SJCRH30 (cell line): ENCODE measurements at places on chromosomes 3 and 15.

GRCh38 chr3:166663194-166663593, 716.9 kb downstream of the ZBBX start:
- no peak for DNase-seq

DNA sequence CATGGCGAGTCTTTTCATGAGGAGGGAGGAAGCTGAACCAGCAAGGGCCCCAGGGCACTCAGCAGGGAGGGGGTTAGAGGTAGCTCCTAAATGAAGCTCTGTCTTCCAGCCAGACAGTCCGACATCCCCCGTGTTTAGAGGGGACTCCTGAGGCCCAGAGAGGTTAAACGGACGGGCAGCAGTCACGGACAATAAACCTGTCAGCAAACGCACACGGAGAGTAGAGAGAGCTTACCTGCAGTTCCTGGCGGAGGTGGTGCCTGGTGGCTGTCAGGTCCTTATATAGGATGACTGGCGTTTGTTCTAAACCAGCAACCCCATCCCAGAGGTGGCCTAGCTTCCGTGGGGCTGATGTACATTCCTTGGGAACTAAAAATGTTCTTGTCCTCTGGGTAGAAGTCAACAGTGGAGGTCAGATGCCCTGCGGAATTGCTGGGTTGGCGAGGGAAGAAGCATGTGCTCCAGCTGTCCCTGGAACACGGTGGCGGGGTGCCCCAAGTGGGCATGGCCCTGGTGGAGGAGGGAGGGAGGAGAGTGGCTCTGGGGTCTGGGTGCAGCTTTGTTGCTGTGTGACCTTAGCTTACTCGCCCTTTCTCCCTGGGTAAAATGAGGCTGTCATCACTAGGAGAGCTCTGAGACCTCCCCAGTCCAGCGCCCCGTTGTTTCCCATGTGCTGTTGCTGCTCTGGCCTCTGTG, 2.1 kb downstream of the GHRL start:
- no peak for DNase-seq

GRCh38 chr3:183734750-183735494, 37.3 kb downstream of the YEATS2 start:
- DNase-seq, result no peak

DNA sequence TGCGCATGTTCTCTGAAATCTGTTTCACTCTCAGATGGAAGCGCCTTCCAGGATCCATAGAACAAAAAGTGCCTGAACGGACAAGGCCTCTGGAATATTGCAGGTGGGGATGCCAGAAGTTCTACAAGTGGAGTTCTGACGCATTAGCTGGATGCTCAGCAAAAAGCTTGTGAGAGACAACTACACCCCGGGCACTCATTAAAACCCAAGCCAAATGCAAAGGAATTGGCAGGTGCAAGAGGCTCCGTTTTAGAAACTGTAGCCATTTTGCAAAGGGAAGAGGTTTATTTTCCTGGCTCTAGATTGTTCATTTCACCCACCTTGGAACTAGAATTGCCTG, 35.2 kb upstream of the SLC24A5 start:
- DNase-seq, result no peak

GRCh38 chr15:90138071-90138833, 36.0 kb upstream of the IDH2 start:
- DNase-seq, result no peak

- DNase-seq, result no peak
Observed at GRCh38 chr3:169542331-169542751, 121.2 kb downstream of the MECOM start.

- DNase-seq, result no peak
Observed at GRCh38 chr3:98778383-98778782, 15.2 kb downstream of the ST3GAL6 start.

- no peak for DNase-seq
Observed at GRCh38 chr3:5258526-5258925, 71.0 kb downstream of the EDEM1 start.

- DNase-seq, result no peak
Observed at GRCh38 chr3:42743204-42743995, 29.7 kb downstream of the CCDC13 start.

DNA sequence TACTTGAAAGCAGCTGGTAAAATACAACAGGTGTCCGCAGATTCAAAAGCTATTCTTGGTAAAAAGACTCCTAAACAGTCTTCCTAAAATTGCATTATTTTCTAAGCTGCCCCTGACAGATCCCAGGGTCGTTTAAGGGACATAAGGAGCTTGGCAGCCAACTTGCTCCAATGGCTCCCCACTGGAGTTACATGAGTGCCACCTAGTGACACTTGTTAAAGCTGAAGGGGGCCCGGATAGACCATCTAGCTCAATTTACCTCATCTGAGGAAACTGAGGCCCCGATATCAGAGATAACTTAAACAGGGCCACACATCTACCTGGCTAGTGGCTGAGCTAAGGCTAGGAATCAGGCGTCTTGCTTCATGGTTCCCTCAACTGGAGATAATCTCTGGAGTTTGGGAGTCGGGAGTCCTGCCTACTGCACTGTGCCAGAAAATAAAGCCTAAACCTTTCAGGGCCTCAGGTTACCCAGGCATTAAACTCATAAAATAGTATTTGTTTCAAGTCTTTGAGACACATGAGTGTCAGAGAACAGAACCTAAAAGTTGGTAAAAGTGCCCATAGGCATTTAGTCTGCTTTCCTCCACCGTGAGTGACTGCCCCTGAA, 6.5 kb upstream of the TBC1D23 start:
- peak; percentile 91 for DNase-seq

GRCh38 chr3:37456781-37457180, 282.4 kb upstream of the LRRFIP2 start:
- DNase-seq, result no peak

- DNase-seq, result peak; percentile 59
Observed at GRCh38 chr3:185942907-185943759, 5.3 kb upstream of the TRA2B start.

- no peak for DNase-seq
Observed at GRCh38 chr15:88089024-88089620, 167.4 kb downstream of the NTRK3 start.

DNA sequence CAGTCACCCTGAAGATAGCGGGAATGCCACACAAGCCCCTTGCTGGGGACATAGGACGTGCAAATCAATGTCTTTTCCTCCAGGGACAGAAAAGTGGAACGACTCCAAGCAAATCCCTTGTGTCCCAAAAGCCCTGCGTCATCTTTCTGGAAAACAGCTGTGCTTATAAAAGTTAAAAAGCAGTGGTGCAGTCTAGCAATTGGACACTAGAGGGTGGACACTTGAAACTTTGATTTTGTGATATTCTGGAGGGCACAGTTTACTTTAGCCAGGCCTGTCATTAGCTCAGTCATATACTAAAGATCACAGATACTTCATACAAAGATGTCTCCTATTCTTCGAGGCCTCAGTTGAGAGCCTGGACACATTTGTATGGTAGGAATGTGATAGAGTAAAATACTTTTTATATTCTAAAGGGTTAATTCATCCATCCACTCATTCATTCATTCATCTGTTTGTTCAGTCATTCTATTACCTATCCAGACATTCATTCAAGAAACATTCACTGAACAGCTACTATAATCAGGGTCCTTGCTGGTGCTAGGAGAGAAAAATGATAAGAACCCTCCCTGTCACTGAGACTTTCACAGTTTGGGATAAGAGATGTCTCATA, 63.8 kb upstream of the ANKRD34C start:
- no peak for DNase-seq

GRCh38 chr15:66294157-66294931, 976 bp downstream of the DIS3L start:
- DNase-seq, result peak; percentile 87

DNA sequence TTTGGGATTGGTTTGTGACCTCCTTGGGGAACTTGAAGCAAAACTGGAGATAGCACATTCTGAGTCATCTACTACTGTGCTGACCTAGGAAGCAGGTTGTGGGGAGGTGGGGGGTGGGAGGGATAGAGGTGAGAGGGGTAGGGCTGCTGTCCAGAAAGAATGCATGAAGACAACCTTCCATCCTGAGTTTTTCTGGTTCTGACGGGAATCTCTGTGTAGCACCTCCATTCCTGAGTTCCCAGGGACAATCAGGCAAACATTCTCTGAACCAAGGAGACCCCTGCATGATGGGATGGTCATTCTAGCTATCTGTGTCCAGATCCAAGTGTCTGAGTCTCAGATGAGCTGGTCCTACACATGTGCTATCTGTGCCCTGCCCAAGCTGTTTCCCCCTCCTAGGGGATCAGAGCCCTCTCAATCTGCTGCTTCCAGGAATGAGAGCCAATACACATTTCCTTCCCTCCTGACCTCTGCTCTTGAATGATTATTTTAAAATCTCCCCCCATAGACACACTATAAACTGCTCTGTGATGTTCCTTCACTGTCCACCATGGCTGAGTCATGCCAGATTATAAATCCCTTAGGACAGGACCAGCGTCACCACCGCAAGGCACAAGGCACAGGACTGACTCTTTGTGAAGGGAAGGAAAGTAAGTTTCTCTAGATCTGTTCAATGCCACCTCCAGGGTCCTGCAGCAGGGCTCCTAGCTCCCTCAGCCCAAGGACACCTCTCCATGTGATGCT, 2.2 kb upstream of the CD276 start:
- DNase-seq, result no peak

GRCh38 chr15:40130799-40131502, 22.3 kb upstream of the BMF start:
- no peak for DNase-seq

DNA sequence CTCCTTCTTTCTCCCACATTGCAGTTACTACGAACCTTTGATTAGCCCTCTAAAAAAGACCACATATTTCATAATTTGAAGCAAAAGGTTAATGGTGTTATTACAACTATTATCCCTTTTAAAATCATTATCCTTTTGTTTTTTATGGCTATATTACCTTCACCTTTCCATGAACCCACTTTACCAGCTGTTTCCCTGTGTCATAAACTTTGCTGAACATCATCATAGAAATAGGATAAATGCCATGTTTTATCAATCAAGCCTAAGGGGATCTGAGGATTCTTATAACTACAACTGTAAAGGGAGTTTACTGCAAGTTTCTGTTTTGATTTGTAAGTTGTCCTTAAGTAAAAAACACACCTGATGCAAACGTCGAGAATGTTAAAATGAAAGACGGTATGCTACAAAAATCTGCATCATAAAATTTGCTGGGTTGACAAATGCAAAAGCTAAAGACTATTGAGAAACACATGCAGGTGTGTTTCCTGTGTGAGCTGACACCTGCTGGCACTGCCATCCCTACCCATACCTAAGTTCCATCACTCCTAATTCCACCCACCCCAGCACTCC, 39.1 kb upstream of the ARRDC4 start:
- DNase-seq, result no peak

DNA sequence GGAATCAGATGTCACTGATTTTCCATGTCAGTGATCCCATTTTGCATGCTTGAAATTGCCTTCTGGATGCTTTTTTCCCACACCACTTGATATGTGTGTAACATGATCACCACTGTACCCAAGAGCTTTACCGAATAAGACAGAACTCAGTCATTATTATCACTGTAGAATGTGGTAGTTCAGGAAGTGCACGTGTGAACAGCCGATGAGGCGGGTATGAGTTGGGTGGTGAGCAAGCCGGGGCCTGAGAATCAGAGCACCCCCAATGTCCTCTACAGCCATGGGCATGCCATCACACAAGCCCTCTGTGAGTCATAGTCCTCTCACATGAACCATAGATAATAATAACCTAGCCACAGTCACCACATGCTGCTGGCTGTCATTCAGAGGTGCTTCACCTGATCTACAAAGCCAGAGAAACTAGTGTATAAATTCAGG, 470.8 kb downstream of the SOX2 start:
- peak; percentile 56 for DNase-seq

DNA sequence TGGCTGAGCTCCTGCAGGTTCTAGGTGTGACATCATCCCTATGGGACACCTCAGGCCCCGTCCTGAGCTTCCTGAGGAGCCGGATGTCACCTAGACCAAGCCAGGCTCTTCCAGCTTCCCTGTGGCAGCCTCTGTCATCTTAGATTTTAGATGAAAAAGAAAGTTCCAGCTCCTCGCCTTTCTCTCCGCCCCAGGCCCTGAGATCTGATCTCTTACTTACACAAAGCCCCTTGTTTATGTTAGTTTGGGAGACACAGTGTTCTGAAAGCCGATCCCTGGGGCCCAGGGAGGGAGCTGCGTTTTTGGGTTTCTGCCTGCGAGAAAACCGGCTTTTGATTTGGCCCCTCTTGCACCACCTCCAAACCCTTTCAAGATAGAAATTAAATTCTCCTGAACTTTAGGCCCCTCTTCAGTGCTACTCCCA, 40.2 kb upstream of the FAM107A start:
- DNase-seq, result peak; percentile 62

DNA sequence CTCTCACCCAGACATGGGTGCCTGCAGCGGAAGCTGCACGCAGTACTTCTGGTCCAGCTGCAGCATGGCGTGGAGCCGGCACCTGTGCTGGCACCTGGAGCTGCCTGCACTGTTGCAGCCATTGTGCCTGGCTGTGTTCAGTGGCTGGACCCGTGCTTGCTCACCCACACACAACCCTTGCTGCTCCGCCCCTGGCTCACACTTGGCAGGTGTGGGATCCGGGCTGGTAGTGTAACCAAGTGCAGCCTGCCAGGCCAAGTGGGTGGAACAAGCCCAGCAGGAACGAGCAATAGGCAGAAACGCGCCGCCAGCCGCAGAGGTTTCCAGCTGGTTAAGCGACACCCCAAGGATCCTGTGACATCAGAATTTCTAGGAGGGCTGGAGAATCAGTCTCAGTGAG, 11.2 kb upstream of the SCAPER start:
- DNase-seq, result no peak

DNA sequence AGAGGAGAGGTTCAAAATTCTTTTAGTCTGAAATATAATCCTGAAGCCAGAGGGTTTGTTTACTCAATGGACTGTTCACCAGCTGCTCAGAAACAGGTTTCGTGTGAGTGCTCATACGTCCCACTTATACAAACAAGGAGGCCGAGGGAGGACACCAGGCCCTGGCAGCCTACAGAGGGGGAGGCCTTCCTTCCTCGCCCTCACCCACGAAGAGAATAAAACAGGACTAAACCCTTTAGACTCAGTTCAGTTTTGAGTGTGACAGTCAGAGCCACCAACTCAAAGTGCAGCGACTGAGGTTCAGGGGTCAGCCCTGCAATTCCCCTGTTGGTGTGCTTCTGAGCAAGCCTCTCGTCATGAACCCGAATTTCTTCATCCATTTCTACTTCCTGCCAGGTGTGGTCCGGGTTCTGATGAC, 17.3 kb downstream of the FAM174B start:
- peak; percentile 91 for DNase-seq

DNA sequence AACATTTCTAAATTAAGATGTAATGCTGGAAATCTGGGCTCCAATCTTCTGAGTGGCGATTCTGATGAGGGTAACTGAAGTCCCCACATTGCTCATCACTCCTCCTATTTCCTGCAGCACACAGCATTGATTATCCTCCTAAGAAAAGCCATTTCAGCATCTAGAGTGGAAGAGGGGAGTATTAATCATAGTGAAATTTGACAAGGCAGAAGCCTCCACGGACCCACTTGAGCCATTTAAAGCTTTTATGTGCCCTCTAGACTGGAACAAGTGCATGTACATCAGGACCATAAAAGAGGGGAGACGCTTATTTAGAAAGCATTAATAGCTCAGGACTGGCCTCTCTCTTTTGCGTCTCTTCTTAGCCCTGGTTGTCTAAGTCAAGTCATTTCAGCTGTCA, 25.8 kb downstream of the AQP9 start:
- no peak for DNase-seq

GRCh38 chr3:34213478-34213877, 415.0 kb downstream of the PDCD6IP start:
- no peak for DNase-seq

GRCh38 chr3:197846491-197846890, 55.4 kb downstream of the LRCH3 start:
- DNase-seq, result no peak
